ENCODE measurements at places on chromosomes 7 and 10. TPM values are rescaled to one million over a fixed set of nuclear protein-coding genes. Genes with fewer than 3 reads are reported as not detected.

ACSM6 gene
- total RNA-seq: not detected

DNA sequence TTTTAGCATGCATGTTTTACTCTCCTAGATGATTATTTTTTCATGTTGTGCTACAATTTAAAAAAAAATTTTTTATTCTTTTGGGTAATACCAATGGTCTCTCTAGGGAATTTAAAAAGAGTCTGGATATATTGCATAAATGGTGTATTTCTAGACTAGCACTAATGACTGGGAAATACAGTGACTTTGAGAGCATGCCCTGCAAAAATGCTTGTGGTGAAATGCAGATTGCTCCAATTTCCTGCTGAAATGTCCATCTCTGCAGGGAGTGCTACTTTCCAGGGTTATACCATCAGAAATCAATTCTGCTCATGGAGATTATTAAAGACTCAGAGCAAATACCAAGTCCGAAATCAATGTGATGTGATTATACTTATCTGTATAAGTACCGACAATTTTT lies 186.1 kb downstream of the PRKG1 start:
- DNase-seq: no peak

PILRA gene
- total RNA-seq: 4.2 TPM

DNA sequence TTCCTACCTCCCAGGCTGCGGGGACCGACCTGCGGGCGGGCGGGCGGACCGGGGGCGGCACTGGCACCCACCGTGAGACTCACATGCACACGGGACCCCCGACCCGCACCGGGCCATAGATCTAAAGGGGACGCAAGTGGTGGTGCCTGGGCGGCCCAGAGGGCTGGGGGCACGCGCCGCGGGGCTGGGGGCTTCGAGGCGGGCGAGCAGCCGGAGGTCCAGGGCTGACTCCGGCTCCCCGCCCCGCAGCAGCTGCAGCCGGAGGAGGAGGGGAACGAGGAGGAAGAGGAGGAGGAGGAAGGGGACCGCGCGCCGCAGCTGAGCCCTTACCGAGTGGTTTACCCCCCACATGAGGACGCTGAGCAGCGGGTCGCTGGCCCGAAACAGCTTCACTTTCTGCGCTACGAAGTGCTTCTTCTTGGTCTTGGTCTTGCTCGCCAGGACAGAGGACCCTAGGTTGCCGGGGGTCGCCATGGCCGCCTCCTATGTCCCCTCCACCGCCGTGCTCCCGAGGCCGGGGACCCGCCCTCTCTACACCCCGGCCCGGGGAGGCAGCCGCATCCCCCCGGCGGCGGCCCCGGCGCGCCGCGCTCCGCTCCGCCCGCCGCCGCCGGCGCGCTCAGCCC lies 412 bp downstream of the PIP4K2A start:
- peak; percentile 30 for DNase-seq

DNA sequence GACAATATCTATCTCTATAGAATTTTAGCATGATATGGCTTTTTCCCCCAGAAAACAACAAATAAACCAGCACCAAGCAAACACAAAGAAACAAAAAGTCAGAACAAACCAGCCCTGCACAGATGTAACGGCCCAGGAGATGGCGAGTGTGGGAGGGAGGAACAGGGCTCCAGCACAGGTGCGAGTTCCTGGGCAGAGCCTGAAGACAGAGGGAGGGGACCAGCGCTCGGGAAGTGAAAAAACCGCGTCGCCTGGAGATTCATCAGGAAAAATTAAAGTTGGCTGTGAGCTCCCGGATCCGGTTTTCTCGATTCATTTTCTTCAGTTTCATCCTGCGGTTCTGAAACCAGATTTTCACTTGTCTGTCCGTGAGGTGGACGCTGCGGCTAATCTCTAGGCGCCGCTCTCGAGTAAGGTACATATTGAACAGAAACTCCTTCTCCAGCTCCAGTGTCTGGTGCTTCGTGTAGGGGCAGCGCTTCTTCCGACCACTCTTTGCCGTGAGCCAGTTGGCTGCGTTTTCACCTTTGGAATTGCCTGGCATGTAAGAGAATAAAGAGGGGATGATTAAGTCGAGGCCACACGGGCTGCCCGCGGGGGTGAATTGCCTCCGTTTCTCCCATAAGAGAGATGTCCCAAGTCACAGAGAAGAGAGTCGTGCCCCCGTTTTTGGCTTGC lies 2.3 kb downstream of the HOXA10 start:
- DNase-seq: no peak

- DNase-seq: no peak
These were observed 68.7 kb upstream of the NPTX2 start for GRCh38 chr7:98548370-98548769.

GRCh38 chr7:96993980-96994379 lies 11.4 kb upstream of the DLX6 start:
- DNase-seq: no peak

- DNase-seq: no peak
These were observed 96.8 kb downstream of the TCERG1L start for GRCh38 chr10:131214521-131215244.

DNA sequence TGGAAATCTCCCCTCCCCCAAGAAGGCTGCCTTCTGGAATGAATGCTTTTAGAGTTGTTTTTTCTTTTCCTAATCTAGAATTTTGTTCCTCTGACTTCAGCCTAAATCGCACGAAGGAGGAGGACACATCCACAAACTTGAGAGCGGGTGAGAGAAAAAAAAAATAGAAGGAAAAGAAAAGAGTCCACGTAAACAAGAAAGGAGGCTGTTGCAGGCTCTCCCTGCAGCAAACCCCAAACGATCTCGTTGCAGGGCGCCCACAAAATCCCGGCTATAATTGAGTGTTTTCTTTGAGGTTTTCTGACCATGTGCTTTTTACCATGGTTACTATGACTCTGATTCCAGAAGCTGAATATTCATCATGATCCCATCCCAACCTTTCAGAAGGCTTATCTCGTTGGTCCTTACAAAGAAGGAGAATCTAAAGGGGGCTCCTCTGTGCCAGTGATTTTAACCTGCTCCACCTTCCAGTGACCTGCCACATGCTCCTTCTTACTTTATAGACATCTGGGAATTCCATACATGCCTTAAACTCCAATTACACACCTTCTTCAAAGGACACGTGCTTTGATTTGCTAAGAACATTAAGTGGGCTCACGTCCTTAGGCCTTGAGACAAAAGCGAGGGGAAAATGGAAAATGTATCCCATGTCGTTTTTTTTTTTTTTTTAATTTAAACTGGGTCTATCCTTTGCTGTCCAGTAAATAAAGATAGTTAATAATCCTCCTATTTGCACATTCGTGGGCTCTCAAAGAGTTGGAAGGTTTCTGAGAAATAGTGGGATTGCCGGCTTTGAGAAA lies 5.8 kb downstream of the TWIST1 start:
- no peak for DNase-seq
